ENCODE measurements at places on chromosomes 2 and 18.
A peak's percentile ranks its signal among the peaks of the same experiment; 100 is the strongest.

GRCh38 chr2:108061439-108062042, 75.2 kb downstream of the SLC5A7 start:
- DNase-seq = no peak

- no peak for DNase-seq
Observed at GRCh38 chr2:70312560-70312959, 10.7 kb upstream of the FAM136A start.

- peak; percentile 88 for DNase-seq
Observed at GRCh38 chr2:203909261-203909967, 27.1 kb upstream of the ICOS start.

DNA sequence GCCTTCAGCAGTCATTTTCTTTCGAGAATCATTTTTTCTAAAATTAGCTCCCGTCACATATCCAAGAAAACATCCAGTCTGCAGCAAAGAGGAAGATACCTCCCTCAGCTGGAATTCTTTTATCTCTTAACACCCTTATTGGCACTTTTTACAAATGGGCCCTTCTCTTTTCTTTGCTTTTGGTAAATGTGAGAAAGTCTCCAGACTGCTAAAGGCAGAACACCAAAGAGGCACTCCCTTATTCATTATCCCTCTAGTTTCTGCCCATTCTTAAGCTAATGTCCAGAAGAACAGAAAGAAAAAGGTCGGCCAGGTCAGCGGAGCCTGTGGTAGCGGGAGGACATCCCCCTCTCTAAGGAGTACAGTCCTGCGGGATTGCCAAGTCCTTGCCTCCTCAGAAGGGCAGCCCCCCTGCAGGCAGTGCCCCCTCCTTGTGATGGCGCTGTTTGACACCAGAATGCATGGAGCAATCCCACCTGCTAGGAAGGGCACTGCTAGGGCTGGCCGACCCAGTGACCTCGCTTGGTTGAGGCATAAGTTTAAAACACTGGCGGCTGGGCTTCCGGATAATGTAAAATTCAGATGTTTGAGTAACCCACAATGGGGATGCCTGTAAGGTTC, 34.0 kb downstream of the ST6GAL2 start:
- DNase-seq = no peak

DNA sequence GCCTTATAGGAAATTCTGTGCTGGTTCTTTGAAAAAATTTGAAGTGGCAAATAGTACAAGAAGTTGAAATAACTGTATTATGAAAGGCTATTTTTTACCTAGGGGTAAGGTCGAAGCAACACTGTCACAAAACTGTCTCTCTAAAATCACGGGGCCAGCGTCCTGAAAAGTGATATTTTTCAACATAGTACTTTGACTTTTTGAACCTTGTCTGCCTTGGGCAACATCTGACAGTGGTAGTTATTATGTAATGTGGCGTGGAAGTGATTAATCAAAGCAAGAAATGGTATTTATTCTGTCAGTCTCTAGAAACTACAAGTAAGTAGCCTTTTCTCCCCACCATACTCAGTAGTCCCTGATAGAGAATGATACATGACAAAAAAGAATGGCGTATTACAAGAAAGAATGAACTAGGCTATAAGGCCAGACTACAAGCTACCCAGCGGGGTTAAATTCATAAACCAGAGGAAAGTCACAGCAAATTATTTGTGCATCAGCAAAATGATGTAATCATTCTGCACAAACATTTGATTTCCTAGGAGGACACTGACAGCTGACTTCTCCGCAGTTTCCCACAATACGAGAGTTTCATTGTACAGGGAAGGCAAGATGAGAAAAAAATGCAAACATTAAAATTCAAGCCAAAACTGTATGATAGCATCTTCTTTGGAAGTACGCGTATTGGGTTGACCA, 9.8 kb downstream of the GEN1 start:
- no peak for DNase-seq

- DNase-seq = no peak
Observed at GRCh38 chr2:205058409-205058808, 513.1 kb downstream of the PARD3B start.

- no peak for DNase-seq
Observed at GRCh38 chr2:190722061-190722759, 73.3 kb downstream of the NAB1 start.

DNA sequence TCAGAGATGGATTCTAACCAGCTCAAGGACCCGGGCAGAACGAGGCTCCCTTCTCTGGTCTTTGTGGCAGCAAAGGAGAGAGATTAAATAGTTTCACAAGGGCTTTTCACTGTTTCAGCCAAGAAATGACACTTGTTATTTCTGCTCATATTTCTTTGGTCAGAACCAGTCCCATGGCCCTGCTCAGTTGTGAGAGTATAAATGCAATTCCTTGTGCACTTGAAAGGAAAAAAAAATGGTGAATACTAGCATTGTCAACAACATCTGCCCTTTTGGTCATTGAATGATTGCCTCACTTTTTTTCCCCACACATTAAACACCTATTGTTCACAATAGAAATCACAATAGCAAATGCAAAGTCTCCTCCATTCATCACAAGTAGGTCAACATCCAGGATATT, 104.4 kb downstream of the RDH14 start:
- no peak for DNase-seq

DNA sequence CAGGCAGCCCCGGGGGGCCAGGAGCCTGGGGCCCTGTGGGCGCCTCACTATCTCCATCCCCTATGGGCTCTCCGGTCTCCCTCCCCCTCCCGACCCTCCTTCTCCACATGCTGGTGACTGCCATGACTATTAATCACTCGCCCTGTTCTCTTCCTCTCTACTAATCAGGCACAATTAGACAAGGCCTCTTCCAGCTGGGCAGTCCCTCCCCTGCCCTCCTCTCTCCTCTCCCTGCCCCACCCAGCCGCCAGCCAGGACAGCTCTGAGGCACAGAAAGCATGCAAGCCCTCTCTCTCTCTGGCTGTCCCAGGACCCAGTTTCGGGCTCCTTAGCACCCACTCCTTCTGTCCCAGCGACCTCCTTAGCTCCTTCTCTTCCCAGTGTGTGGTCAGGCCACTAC, 5.8 kb downstream of the ASIC4 start:
- no peak for DNase-seq

- DNase-seq = no peak
Observed at GRCh38 chr2:26039603-26040323, 5.9 kb downstream of the RAB10 start.

DNA sequence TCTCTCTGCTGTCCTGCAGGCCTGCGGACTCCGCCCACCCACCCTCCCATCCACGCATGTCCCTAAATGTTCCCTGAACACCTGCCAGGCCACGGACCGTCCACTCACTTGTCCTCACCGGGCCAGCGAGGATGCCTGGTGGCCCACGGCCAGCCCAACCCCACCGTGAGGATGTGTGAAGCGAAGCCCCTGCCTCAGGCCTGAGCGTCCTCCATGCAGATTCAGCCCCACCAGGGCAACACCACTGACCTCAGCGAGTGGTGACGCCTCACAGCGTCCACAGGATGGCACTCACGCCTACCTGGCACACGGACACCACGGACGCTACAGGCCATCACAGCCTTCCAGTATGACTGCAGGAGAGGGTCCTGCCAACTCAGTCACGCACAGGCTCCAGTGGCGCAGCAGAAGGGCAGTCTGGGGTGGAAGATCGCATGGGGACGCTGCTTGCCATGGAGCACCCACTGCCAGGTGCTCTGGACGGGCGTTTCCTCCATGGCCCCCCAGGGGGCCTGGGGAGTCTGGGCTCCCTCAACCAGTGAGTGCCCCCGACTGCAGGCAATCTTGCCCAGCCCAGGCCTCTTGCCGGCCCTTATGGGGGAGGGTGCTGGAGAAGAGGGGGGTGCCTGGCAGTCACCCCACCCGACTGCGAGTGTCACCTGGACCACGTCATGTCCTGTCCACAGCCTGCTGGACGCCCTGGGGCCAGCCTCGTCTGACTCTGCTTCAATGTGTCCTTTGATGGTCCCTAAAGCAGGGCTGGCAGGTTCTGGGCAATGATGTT, 25.4 kb downstream of the HDAC4 start:
- DNase-seq = no peak

DNA sequence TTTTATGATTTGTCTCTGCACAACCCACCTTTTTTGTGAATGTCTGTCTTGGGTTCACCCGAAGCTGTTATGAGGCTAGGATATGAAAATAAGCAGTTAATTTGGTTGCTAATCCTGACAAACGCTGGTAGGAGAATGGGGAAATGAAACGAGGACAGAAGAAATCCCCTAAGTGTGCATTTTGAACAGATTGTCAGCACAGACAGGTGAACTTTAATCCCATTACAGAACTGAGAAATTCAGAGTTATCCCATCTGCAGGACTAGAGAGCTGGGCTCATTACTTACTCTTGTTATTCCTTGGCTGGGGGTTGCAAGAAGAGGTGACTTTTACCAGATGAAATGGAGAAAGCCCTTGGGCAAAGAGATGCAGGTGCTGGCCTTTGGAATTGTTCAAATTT, 123.3 kb upstream of the NYAP2 start:
- no peak for DNase-seq

GRCh38 chr2:7571701-7572100, 654.5 kb downstream of the RNF144A start:
- no peak for DNase-seq

- peak; percentile 69 for DNase-seq
Observed at GRCh38 chr2:155965415-155966063, 367.0 kb downstream of the NR4A2 start.

GRCh38 chr2:215796140-215796855, 217.1 kb downstream of the MREG start:
- no peak for DNase-seq

DNA sequence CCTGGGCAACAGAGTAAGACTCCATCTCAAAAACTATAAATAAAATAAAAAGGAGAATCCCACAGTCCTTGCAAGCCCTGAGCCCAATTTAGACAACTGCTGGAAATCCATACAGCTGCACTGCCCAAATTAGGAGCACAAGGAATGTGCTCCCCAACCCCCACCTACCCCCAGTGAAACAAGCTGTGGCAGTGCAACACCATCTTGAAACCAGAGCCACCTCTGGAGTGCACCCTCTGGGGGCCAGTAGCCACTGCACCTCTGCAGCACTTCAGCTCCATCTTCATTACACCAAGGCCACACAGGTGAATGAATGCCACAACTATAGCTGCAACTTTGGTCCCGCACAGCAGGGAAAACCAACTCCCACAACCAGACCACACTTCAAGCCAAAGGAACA, 37.3 kb downstream of the USP34 start:
- DNase-seq = no peak

DNA sequence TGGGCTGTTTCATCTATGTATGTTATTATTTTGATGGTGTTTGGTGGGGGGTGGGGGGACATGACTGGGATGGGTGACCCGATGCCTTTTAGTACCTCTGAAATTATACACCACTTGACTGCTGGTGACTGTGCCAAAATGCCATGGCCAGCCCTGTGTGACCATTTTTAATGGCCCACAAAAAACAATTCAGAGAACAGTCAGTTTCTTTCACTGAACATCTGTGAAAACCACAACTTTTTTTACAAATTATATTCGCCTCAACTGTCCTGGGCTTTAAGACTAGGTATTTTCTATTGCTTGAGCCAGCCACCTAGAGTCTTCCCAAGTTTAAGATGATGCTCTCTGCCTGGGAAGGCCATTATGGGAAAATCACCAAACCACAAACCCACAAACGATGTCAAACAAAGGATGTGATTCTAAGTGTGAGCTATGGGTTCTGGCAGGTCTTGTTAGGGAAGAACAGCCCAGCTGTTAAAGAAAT, 33.9 kb downstream of the FN1 start:
- DNase-seq = no peak

- DNase-seq = no peak
Observed at GRCh38 chr2:166900700-166901099, 12.4 kb downstream of the XIRP2 start.

GRCh38 chr2:221791844-221792243, 219.7 kb upstream of the EPHA4 start:
- DNase-seq = no peak

GRCh38 chr2:71843391-71843850, 304.2 kb downstream of the CYP26B1 start:
- DNase-seq = no peak

GRCh38 chr2:191051825-191052778, 38.1 kb upstream of the STAT1 start:
- peak; percentile 79 for DNase-seq

GRCh38 chr2:12217175-12217574, 470.7 kb downstream of the LPIN1 start:
- no peak for DNase-seq

- DNase-seq = no peak
Observed at GRCh38 chr2:27271631-27272340, 3.4 kb upstream of the DNAJC5G start.

- DNase-seq = no peak
Observed at GRCh38 chr2:197211881-197212342, 98.7 kb downstream of the ANKRD44 start.

GRCh38 chr18:10739152-10739551, 213.3 kb downstream of the NAPG start:
- no peak for DNase-seq

DNA sequence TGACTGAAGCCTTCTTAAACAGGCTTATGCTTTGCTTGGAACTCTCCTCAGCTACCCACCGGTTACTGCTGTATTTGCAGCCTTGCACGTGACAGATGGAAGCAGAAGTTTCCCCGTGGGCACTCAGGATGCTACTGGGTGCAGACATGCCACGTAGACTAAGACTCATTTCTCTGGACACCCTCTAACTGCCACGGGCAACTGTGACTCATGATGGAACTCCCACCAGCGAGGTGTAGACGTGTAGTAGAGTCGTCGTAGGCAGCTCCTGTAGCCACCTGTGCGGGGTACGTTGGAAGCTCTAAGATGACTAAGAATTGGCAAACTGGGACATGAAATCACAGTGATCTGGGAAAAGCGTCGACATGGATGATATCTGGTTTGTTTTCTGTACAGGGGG, 27.5 kb downstream of the TSHZ1 start:
- no peak for DNase-seq

- DNase-seq = no peak
Observed at GRCh38 chr2:99878581-99879350, 263.6 kb downstream of the AFF3 start.

DNA sequence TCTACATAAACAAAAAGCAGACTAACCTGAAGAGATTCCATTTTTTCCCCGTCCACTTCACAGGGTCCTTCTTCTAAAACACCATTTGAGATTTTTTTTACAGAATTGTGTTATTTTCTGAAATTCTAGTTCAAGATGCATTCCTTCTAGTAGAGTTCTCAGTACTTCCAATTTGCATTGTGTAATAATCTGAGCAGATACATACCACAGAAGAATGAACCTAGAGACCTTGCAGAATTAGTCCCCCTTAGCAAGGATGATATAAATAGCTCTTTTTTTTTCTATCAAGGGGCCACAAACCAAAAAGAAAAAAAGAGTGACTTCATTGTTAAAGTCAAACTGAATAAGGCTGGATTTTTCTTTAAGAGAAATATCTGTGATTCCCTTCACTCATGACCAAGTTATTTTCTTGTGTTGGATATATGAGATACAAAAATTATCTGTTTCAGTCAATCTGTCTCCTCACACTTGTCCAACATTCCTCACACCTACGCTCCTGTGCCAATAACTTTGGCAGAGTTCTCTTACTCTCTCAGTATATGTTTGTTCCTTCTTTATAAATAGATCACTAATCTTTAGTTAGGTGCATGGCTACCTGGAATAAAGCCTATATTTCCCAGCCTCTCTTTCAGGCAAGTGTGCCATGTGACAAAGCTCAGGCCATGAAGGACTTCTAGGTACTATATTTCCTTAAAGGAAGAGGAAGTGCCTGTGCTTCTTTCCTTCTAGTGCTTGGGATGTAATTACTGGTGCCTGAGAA, 183.5 kb downstream of the ZNF385B start:
- DNase-seq = peak; percentile 14

- DNase-seq = no peak
Observed at GRCh38 chr18:11322716-11323115, 173.3 kb upstream of the PIEZO2 start.

All from NCI-H2227 treated with DMSO at 0.1 percent for 48 hours (cell line).